Fibroblast of villous mesenchyme (primary cell): ENCODE measurements at places on chromosomes 4 and X. TPM values are rescaled to one million over a fixed set of nuclear protein-coding genes. Genes with fewer than 3 reads are reported as not detected.

The RAB41 gene
- not detected in 2 replicates for total RNA-seq

The CDX4 gene
- total RNA-seq, result not detected in 2 replicates

The POF1B gene
- not detected in 2 replicates for total RNA-seq

The PHKA1 gene
- total RNA-seq, result 7.4 and 8.6 TPM in 2 replicates

The ZBTB33 gene
- 12.9 and 20.3 TPM in 2 replicates for total RNA-seq

The LRIT3 gene
- total RNA-seq, result under 0.01 TPM in 1 of 2 replicates, not detected in the other

The CDS1 gene
- under 0.01 TPM in 2 replicates for total RNA-seq

The NKX6-1 gene
- total RNA-seq, result under 0.01 TPM in 1 of 2 replicates, not detected in the other

The IL13RA1 gene
- total RNA-seq, result 51.5 and 61.3 TPM in 2 replicates

The TMPRSS11F gene
- total RNA-seq, result not detected in 2 replicates

The MMRN1 gene
- not detected in 2 replicates for total RNA-seq

The TSPAN7 gene
- not detected in 2 replicates for total RNA-seq

The ZNF185 gene
- total RNA-seq, result 2.9 and 3.9 TPM in 2 replicates

The HSFX1 gene
- total RNA-seq, result 0.43 and 0.64 TPM in 2 replicates

The IL3RA gene
- total RNA-seq, result not detected in 2 replicates

The DCAF8L2 gene
- not detected in 2 replicates for total RNA-seq

The ARHGEF6 gene
- total RNA-seq, result 7.7 and 12.5 TPM in 2 replicates

The CSAG2 gene
- total RNA-seq, result not detected in 2 replicates

The SHROOM2 gene
- total RNA-seq, result 4.3 and 5.8 TPM in 2 replicates

The GLUD2 gene
- total RNA-seq, result 1.9 and 3.5 TPM in 2 replicates

The PYURF gene
- 91.1 and 91.8 TPM in 2 replicates for total RNA-seq

The YY2 gene
- 1.6 and 1.7 TPM in 2 replicates for total RNA-seq

The RBM3 gene
- 121 and 348 TPM in 2 replicates for total RNA-seq

The USP9X gene
- total RNA-seq, result 176 and 180 TPM in 2 replicates

The KLB gene
- not detected in 2 replicates for total RNA-seq

The BEX2 gene
- total RNA-seq, result under 0.01 and 2.3 TPM in 2 replicates

The RNF175 gene
- not detected in 2 replicates for total RNA-seq

The XPNPEP2 gene
- under 0.01 TPM in 1 of 2 replicates, not detected in the other for total RNA-seq

The NUDT10 gene
- total RNA-seq, result 0.32 and 1.3 TPM in 2 replicates

The RPL34 gene
- 449 and 536 TPM in 2 replicates for total RNA-seq

The PCDH19 gene
- total RNA-seq, result 0.32 and 0.86 TPM in 2 replicates

The DMD gene
- total RNA-seq, result 29.0 and 32.4 TPM in 2 replicates

The GRID2 gene
- not detected in 2 replicates for total RNA-seq

The RHOXF2B gene
- total RNA-seq, result not detected in 2 replicates

The PDGFRA gene
- 208 and 295 TPM in 2 replicates for total RNA-seq

The IL2RG gene
- not detected in 2 replicates for total RNA-seq

The CLCN5 gene
- 9.0 and 12.5 TPM in 2 replicates for total RNA-seq

The MEPE gene
- total RNA-seq, result not detected in 2 replicates

The AWAT2 gene
- total RNA-seq, result not detected in 2 replicates

The GATA1 gene
- not detected in 2 replicates for total RNA-seq

The POU4F2 gene
- not detected in 2 replicates for total RNA-seq

The PRR32 gene
- total RNA-seq, result not detected in 2 replicates

The ASIC5 gene
- total RNA-seq, result not detected in 2 replicates

The HSD17B11 gene
- total RNA-seq, result 24.2 and 26.3 TPM in 2 replicates

The CXXC4 gene
- total RNA-seq, result 0.32 and 0.43 TPM in 2 replicates

The TIGD4 gene
- under 0.01 TPM in 2 replicates for total RNA-seq
